ENCODE measurements at places on chromosomes 2 and 18.

DNA sequence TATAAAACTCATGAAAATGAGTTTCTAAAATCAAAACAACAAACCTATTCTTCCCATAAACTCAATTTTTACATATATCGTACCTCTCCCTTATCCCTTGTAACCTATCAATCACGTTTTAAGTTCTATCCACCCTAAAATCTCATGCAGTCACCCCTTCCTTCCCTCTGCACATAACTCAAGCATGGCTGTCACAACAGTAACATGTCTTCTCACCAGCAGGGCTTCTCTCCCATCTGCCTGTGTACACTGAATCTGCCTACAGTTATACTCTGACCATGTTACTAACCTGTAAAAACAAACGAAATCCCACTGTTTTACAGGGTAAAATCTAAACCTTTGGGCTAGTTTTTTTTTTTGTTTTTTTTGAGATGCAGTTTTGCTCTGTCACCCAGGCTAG lies 68.2 kb downstream of the MAP4K3 start:
- DNase-seq = no peak

- DNase-seq = no peak
Measured at GRCh38 chr2:51344886-51345285, 313.0 kb upstream of the NRXN1 start.

- no peak for DNase-seq
Measured at GRCh38 chr2:16470936-16471490, 194.6 kb downstream of the CYRIA start.

DNA sequence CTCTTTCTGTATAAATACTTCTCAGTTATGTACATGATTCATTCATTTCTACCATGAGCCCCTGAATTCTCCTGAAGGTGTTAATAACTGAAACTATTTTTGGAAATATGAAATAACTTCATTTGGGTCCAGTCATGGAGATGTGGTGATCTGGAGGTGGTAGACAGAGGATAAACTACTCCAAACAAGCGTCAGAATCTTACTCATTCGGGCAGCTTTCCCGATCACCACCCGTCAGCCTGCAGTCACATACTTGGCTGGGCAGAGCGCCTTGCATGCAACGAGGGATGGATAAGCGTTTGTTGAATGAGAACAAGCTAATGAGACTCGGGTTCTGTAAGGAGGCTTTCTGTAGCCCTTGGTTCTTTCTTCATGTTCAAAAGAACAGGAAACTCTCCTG lies 222.7 kb downstream of the CD226 start:
- no peak for DNase-seq

DNA sequence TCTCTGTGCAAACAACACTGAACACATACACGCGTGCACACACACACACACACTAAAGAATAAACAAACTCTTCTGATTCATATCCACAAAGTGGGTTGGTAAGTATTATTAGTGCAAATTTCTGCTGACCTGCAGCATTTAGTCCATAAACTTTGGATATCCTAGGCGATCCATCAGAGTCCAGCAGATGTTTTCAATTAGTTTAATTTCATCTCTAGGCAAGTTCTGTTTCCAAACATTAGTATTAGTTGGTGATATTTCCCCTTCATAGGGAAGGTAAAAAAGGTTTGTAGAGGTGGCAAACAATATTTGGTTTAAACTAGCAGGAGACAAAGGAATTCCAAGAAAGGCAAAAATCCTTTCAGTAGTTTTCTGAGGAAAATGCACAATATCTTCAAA lies 5.7 kb downstream of the DSEL start:
- no peak for DNase-seq

- no peak for DNase-seq
Measured at GRCh38 chr2:102034683-102035548, 43.2 kb downstream of the IL1R2 start.

DNA sequence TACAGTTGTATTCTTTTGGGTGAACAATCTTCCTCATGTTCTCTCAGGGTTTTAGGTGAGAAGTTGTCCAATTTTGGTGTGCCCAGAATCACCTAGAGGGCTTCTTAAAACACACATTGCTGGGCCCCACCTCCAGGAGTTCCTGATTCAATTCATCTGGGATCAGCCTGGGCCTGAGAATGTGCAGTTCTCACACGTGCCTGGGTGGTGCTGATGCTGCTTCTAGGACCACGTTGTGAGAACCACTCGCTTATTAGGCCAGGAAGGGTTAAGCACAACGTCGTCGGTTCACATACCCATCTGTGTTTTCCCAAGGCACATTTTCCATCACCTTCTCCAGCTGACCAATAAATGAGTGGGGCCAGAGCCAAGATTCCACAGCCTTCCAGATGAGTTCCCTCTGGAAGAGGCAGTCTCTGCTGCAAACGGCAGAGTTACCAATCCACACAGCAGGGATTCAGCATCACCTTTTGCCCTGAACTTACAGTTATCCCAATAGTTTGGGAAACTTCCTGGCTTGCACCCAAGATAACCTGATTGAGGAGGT lies 277.7 kb upstream of the HNRNPA3 start:
- DNase-seq = no peak

- DNase-seq = no peak
Measured at GRCh38 chr2:182043021-182043420, 57.4 kb downstream of the PPP1R1C start.

- DNase-seq = no peak
Measured at GRCh38 chr2:104658144-104658835, 195.6 kb upstream of the POU3F3 start.

GRCh38 chr2:195105581-195105980 lies 551.4 kb upstream of the SLC39A10 start:
- DNase-seq = no peak

DNA sequence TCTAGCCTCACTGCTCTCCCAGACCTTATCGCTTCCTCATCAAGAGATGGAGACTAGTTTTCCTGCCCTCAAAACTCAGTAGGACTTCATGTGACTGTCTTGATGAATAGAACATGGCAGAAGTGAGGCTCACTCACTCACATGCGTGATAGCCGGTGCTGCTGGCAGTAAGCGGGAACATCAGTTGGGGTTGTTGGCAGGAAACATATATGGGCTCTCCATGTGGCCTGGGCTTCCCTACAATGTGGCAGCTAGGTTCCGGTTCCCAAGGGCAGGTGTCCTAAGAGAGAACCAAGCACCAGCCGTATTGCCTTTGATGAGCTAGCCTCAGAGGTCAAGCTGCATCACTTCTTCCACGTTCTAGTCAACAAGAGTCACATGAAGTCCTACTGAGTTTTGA lies 15.2 kb upstream of the FAHD2A start:
- no peak for DNase-seq

DNA sequence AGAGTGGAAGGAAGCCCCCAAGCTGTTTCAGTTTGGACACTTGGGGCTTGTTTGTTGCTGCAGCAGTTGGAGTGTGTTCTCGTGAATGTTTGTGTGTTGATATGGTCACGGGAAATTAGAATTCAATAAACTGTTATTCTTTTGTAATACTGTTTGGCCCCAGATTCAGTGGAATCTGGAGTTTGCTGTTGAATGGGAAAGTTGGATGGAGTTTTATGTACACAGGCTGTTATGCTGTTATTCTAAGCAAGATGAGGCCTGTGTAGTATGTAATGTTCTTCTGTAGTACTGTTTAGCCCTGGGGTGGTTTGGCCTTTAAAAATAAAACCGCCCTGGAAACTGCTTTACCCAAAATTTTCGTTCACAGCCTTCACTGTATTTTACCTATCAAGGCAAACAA lies 810.4 kb upstream of the HS6ST1 start:
- no peak for DNase-seq

Measured in activated naive CD8-positive, alpha-beta T cell treated with anti-CD3 and anti-CD28 coated beads, Interleukin-2, amount 50 U/mL, for 16 hours (primary cell).